ENCODE measurements at places on chromosomes 1 and 21.

GRCh38 chr1:185837711-185838110 lies 103.5 kb downstream of the HMCN1 start:
- no peak for DNase-seq

DNA sequence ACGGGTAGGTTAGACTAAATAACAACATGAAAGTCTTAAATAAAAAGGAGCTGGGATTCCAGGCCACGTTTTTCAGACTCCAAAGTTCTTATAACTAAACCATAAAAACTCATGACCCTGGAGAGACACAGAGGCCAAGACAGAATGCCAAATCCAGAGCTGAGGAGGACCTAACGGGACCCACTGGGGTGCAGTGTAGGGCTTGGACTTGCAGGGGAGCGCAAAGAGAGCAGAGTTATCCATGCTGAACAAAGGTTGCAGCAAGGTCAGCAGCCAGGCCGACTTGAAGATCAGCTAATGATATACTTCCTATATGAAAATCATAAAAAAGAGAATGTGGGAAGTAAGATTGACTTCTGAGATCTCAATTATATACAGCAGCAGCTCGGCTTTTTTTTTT lies 237.1 kb downstream of the TM2D1 start:
- no peak for DNase-seq

DNA sequence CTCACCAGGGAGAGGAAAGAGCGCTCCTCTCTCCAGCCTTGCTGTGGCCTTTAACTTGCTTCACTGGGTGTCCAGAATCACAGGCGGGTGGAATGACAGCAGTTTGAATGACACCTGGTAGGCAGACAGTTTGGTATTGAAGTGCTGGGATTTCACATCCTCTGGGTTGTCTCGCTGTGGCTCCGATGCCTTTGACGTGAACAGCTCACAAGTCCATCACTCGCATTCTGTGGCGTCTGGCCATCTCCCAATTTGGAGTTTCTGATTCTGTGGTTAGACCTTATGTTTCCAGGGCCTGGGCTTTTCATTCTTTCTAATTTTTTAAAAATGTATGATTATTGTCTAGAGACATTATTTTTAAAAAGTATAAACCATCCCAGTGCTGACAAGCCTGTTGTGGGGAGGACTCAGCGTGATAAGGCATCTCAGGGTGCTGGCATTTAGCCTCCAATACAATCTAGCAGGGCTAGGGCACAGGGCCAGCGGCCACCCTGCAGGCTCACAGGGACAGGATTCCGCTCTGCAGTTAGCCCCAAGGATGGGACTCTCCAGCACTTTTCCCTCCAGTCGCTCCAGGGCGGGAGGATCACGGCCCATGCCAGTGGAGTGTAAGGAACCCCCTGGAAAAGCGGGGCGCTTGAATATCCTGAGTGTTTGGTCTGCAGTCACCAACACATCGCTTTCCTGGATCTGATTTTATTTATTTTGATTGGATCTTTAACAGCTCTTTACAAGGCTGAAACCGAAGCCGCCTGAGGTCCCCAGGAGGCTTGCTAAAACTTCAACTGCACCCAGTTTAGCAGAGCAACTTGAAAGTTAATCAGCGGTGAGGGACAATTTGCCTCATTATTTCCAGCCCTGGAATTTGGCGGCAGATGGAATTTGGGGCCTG lies 178.3 kb downstream of the TRABD2B start:
- DNase-seq: no peak

DNA sequence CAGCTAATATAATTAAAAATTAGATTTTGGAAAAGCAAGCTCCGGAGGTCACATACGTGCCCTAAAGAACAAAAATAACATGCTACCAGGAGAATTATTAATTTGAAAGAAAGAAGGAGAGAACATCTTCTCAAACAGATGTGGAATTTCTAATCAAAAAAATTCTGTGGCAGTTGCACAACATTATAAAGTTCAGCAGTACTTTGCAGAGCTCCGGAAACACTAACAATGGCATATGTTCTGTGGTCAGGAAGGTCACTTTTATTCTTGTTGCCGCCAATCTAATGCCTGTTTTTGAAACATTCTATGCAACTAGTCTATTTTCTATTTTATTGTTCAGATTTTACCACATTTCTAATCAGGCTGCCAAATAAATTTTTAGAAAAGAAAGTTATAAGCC lies 186.8 kb downstream of the SMYD3 start:
- DNase-seq: no peak

- DNase-seq: no peak
Measured at GRCh38 chr1:174232761-174233160, 73.4 kb downstream of the RABGAP1L start.

- no peak for DNase-seq
Measured at GRCh38 chr1:1908506-1908791, 6.6 kb upstream of the CALML6 start.

GRCh38 chr1:39649636-39650185 lies 10.3 kb upstream of the HEYL start:
- DNase-seq: no peak

- DNase-seq: no peak
Measured at GRCh38 chr1:20035114-20035513, 34.9 kb upstream of the PLA2G5 start.

GRCh38 chr1:8689431-8690252 lies 127.8 kb downstream of the RERE start:
- DNase-seq: peak; percentile 23

DNA sequence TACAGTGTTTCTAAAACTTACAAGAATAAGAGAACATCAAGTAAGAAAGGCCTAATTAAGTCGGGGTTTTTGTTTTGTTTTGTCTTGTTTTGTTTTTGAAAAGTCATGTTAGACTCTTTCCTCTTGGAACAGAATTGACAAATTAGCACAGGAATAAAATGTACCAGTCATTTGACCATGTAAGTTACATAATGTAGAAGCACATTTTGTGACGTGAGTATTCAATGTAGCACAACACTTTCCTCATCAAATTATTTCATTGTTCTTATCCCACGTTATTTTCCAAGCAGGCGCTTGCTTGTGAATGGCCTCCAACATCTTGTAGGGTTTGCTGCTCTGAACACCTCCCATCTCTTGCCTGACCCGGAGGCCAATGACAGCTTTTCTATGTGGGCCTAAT lies 34.7 kb upstream of the DNASE2B start:
- DNase-seq: no peak

GRCh38 chr1:110312188-110313121 lies 26.7 kb upstream of the RBM15 start:
- peak; percentile 57 for DNase-seq

- no peak for DNase-seq
Measured at GRCh38 chr1:70042090-70042731, 163.2 kb downstream of the LRRC40 start.

- DNase-seq: no peak
Measured at GRCh38 chr1:26132834-26133167, 21.2 kb downstream of the PDIK1L start.

GRCh38 chr1:17630986-17631385 lies 91.5 kb downstream of the ARHGEF10L start:
- DNase-seq: no peak

DNA sequence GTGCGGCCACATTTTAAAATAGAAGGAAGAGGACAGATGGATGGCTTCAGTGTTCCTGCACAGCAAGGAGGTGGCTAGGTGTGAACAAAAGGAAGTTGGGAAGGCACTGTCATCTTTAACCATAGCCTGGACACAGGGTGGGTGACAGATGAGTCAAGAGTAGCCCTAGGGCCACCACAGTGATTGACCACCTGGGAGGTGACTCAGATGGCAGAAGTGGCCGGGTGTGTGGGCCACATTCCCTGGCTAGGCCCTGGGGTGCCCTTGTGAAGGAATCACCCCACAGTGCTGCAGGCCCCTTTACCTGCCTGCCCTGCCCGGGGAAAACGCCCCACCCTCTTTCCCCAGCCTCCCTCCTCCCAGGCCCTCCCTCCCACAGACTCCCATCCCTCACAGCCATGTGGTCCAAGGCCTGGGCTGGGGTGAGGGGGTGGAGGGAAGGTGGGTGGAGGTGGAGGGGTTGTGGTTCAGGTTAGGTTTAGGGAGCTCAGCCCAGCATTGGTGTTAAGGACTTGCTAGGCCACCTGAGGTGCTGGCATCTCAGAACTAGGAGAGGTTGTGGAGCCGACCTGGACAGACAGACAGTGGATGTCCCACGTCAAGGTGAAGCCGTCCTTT lies 59.1 kb downstream of the SPSB1 start:
- DNase-seq: no peak

GRCh38 chr1:8649027-8649426 lies 168.4 kb downstream of the RERE start:
- DNase-seq: no peak

GRCh38 chr1:213658457-213658856 lies 329.3 kb upstream of the PROX1 start:
- no peak for DNase-seq

DNA sequence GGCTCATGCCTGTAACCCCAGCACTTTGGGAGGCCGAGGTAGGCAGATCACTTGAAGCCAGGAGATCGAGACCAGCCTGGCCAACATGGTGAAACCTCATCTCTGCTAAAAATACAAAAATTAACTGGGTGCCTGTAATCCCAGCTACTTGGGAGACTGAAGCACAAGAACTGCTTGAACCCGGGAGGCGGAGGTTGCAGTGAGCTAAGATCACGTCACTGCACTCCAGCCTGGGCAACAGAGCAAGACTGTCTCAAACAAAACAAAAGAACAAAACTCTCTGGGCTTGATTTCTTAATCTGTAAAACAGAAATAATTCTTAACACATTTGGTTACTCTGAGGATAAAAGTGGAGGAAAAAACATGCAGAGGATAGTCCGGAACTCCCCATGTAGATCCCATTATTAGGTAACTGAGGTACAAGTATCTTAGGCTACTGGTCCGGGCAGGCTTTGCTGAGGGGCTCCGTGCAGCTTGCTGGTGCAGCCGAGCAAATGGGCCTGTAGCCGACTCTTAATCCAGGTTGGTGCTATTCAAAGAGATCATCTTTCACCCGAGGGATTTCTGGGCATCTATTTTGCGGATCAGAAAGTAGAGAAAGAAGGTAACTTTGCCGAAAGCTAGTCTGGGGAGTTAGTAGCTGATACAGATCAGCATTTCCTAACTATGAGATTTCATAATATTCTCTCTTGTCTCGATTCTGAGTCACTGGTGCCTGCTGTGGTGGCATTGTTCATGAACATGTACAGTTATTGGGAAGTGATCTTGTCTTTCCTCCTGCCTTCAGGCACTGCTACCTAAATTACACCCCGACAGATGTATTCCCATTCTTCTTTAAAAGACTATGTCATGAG lies 56.8 kb downstream of the NFIA start:
- DNase-seq: no peak

DNA sequence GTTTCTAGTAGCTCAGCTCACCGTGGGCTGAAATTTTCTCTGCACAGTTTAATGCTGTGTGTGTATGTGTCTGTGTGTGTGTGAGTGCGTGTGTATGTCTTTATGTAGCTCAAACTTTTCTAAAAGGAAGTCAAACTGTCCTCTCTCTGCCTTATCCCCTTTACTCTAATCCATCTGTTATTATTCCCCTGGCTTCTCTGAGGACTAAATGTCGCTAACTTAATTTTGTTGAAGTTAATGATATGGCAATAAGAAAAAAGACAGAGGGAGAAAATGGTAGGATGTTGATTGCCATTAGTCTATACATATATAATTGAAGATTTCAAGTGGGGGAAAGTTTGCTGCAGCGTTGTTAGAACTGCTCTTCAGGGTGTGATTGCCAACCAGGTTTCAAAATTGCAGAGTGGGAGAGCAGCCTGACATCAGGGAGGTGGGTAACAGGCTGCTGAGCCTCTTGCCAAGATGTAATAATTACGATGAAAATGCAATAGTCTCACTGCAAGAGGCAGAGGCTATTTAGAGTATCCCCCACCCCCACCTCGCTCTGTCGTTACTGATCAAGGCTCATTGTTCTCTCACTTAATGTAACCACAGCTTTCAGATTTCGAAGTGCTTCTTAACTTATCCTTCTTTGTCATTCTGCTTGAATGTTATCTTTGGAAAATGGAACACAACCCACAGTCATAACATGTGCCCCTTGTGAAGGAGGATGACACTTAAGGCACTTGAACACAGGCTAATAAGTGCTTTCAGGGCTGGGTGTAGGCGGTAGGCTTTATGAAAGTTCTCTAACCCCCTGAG lies 559.0 kb upstream of the PLXNA2 start:
- DNase-seq: peak; percentile 61

- no peak for DNase-seq
Measured at GRCh38 chr21:43861706-43862105, 3.3 kb upstream of the AGPAT3 start.

DNA sequence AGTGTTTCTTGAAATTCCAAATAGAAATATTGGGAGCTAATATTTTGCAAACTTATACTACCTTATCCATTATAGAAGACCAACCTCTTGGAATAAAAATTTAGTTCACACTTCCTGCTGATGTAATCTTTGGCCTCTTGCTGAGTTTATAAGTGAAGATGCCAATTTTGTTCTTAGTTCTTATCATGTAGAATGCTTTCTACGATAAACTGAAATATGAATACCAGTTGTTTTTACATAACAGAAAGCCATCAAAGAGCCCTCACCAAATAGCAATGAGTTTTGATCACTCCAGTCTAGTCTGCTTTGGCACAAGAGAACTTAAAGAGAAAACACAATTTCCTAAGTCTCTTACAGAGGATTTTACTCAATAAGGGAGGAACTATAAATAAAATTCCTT lies 89.5 kb downstream of the DENND1B start:
- DNase-seq: no peak

DNA sequence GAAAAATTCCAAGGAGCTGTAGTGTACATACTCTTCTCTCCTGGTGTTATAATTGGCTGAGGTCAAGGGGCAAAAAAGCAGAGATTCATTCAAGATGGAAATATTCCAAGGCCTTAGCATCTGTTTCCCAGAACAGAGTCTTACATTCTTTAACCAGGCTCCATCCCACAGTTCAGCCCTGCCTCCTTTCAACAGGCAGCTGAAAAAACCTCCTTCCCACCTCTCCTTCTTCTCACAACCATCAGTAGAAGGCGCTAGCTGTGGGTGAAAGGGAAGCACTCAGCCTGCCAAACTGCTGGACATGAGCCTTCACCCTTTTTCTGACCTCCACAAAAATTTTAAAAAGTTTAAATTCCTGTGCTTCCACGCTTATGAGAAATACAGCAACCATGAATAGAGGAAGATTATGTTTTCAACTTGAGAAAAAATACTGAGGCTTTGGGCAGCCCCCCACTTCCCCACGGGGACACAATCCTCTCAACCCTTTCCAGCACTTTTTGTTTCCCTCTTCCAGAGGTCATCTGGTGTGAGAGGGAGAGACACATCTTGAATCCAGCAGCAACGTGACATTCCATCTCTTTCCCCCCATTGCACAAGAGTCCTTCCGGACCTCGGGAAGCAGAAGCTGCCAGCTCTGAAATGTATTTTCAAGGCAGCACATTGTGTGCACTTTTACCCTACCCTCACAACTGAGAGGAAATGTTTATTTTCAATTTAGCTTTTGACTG lies 43.2 kb upstream of the FMO2 start:
- no peak for DNase-seq

GRCh38 chr1:110286564-110286963 lies 52.6 kb upstream of the RBM15 start:
- DNase-seq: no peak
